Left renal cortex interstitium (tissue), 4 donors: ENCODE measurements at places on chromosomes 6 and 20.

DNA sequence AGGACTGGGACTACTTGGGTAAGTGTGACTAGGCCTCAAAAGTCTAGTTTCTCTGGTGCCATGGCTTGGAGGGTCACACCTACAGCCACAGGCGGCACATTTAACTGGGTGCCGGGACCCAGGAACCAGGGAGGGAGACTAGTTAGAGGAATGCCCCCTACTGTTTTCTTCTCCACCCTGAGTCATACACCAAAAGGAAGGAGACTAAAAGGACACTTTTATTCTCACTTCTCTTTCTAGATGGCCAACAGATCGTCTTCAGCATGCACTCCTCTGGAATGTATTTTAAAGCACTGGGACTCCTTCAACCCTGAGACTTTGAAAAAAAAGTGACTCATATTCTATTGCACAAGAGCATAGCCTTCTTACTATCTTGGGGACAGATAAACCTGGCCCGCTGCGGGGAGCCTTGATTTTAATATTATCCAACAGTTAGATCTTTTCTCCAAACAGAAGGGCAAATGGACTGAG, 33.4 kb downstream of the PLN start:
- no peak for DNase-seq

DNA sequence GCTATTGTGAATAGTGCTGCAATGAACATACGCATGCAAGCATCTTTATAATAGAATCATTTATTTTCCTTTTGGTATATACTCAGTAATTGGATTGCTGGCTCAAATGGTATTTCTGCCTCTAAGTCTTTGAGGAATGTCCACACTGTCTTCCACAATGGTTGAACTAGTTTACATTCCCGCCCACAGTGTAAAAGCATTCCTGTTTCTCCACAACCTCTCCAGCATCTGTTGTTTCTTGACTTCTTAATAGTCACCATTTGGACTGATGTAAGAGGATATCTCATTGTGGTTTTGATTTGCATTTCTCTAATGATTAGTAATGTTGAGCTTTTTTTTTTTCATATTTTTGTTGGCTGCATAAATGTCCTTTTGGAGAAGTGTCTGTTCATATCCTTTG, 208.7 kb downstream of the PHF3 start:
- no peak for DNase-seq

DNA sequence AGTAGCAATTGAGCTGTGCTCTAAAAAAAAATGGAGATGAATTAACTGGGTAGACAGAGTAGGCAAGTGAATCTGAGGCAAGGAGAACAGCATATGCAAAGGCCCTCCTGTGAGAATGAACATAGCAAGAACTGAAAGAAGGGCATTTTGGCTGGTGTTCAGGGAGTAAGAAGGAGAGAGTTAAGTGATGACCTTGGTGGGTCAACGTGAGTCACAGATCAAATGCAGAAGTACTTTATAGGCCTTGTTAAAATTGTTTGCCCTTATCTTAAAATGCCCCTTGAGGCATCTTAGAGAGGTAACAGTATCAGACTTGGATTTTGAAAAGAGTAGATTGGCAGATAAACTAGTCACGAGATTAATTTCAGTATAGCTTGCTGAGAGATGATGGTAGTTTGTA, 24.5 kb downstream of the NDUFAF5 start:
- no peak for DNase-seq

DNA sequence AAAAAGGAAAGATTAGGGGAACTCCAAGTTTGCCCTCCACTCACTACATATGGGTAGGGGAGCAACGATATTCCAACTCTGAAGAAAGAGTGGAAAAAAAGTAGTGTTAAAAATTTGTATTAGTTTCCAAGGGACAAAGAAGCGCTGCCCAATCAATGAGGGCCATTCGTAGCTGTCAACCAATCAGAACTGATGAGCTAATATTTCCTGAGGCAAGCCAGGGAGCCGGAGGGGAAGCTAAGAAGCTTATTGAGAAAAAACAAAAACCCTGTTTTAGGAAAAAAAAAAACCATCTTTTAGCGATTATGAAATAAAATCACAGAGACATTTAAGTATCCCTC, 59.5 kb downstream of the TRIM38 start:
- no peak for DNase-seq

- no peak for DNase-seq
These were observed 84.8 kb downstream of the LRRC1 start for GRCh38 chr6:53879608-53880007.

- no peak for DNase-seq
These were observed 75.1 kb upstream of the SCGN start for GRCh38 chr6:25576919-25577318.

- DNase-seq, result no peak
These were observed 18.2 kb upstream of the KIAA1755 start for GRCh38 chr20:38278763-38279162.

DNA sequence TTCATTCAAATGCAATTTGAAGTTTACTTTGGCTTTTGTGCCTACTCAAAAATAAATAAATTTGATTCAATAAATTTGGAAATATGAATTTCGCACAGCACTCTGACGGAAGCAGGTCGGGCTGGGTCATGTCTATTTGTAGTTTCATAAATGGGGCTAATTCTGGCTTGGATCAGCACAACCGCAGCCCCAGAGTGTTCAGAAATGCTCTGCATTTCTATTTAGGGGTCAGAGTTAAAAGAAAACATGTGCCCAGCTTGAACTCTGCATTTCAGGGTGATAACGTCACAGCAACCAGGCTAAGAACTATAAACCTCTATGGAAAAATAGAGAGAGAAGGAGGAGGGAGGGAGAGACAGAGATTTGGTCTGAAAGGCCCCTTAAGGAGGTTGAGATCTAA, 480.9 kb upstream of the NOX3 start:
- DNase-seq, result no peak

GRCh38 chr20:54456423-54456822, 19.0 kb upstream of the DOK5 start:
- DNase-seq, result no peak

GRCh38 chr6:20669571-20670314, 135.5 kb downstream of the CDKAL1 start:
- DNase-seq, result no peak

DNA sequence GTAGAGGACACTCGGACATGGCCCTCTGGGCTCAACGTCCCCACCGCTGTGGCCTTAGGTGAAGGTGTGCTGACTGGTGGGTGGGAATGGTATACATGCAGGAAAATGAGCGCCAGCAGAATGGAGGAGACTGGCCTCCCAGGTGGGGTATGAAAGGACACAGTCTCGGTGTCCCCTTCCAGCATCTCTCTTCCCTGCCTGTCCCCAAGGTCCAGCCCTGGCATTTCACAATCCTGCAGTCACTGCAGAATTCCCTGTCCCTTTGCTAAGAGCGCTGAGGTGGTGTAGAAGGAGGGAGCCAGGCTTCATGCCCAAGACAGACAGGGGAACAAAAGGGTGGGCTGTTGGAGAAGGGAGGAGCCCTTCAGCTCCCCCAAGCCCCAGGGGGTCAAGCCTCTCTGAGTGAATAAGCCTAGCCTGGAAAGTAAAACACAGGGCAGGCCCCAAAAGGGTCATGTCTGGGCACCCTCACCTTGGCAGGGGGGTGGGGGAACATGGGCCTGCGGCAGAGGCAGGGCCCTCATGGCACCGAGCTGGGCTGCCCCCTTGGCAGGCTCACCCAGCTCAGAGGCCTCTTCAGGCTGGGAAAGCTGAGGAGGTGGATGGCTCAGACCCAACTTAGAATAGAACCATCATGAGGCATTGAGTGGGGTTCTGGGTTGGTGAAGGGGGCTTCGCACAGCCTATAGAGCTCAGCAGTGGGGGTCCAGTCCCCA, 23.9 kb downstream of the TFEB start:
- DNase-seq, result no peak

DNA sequence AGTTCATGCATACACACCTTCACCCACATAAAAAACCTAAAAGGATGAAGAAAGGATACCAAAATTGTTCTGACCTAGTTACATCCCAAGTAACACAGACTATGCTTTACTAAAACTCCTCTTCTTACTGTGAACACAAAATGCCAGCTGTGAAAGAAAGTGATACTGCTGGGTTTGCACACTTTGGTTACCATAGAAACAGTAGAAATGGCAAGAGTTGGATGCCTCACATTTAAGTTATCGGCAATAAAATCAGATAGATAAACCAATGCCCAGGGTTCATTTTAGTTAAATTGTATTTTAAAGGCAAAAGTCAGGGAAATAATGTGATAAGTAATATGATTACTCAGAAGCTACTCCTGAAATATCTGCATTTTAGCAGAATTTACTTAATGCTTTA, 161.9 kb downstream of the CDK19 start:
- no peak for DNase-seq

GRCh38 chr6:148203970-148204369, 138.7 kb upstream of the SASH1 start:
- no peak for DNase-seq

GRCh38 chr6:157110607-157111006, 212.7 kb downstream of the TMEM242 start:
- no peak for DNase-seq

- no peak for DNase-seq
These were observed 17.1 kb downstream of the ALDH8A1 start for GRCh38 chr6:134932535-134933470.

GRCh38 chr6:20564777-20565176, 30.5 kb downstream of the CDKAL1 start:
- DNase-seq, result no peak

DNA sequence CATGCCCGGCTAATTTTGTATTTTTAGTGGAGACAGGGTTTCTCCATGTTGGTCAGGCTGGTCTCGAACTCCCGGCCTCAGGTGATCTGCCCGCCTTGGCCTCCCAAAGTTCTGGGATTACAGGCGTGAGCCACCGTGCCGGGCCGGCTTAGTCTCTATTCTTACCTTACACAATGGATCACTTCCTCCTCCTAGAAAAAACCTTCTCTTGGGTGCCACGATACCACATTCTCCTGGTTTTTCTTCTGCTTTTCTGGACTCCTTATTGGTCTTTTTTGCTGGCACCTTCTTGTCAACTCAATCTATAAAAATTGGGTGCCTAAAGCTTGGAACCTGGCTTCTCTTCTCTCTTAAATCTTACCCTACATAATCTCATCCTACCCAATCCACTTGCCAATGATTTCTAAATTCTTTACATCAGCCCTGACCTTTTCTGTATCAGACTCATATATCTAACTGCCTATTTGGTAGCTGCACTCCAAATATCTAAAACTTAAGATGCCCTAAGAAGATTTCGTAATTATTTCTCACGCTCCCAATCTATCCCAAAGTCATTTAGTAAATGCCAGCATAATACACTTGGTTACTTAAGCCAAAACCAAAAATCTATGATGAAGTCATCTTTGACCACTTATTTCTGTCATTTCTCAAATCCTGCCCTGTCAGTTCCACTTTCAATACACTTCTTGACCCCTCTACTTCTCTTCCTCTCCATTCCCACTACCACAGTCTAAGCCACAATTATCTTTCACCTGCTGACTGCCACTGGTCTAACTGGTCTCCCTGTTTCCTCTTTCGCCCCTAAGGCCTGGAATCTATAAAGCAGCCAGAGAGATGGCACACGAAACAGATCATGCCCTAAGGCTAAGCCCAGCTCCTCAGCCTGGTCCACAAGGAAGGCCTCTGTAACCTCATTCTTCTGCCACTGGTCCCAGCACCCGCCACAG, 43.2 kb downstream of the ELMO2 start:
- no peak for DNase-seq

DNA sequence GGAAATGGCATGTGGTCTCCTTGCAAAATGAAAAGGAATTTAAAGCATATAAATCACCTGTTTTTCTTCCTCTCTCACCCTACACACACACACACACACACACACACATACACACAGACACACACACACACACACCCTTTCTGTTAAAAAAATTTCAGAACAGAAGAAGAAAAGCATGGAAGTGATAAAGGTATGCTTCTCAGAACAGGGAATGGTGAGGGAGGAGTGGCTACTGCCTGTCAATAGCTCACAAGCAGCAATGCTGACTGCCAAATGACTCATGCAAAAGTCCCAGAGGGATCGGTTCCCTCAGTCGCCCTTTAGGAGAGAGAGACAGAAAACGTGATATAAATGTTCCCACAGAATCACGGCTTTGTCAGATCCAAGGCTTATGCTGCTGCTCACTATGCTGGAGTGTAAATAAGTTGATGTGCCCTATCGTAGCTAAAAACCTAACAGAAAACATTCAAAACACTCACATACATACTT, 102.6 kb downstream of the IBTK start:
- DNase-seq, result no peak

- no peak for DNase-seq
These were observed 286.2 kb upstream of the QKI start for GRCh38 chr6:163128324-163128723.

DNA sequence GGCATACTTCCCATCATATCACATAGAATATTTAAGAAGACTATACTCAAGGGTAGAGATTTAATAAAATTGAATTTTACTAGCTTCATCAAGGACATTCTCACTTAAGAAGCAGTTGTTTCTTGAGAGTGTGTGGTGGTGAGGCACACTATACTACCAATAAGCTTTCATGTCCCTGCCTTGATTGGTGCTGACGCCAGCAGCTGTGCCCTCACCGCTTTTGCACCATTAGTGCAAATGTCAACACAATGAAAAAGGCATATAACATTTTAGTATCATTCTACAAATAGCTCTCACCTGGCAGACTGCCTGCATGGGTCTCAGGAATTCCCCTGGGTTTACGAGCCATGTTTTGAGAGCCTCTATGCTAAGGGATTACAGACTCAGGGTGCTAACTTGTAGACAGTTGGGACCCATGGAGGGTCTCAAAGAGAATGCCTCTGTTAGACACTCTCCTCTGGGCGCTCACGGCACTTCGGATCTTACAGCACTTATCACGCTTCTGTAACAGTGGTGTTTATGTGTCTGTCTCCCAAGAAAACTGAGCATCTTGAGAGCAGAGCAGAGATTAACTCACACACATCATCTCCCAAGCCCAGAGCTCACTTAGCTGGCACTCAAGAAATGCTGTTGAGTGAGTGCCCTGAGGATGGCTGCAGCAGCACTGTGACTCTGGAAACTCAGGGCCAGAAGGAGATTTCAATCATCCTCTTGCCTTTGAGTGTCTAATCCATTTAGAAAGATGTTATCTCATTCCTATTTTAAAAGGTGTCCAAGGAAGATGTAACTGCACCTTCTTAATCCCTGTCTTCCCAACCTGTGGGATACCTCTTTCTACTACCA, 143.3 kb upstream of the GPR6 start:
- no peak for DNase-seq

GRCh38 chr20:16201191-16201590, 372.1 kb downstream of the KIF16B start:
- no peak for DNase-seq

DNA sequence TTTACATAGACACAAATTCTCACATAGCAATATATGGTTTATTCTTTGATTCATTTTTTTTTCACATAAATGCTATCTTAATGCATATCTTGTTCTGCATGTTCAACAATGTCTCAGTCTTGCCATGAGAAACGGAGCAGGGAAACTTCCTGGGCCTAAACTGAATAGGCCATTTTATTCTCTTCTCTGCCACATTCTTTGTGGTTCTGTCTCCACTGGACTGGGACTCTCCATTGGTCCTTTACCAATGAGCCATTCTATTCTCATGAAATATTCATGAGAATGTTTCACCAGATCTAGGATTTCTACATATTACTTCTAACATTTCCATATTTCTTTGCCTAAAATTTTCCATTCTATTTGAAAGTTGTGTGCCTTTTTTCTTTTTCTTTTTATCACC, 42.8 kb downstream of the LAMA2 start:
- DNase-seq, result no peak

- DNase-seq, result no peak
These were observed 230.8 kb downstream of the TFAP2B start for GRCh38 chr6:51049288-51049982.
